ENCODE measurements at places on chromosomes 3 and 15.

DNA sequence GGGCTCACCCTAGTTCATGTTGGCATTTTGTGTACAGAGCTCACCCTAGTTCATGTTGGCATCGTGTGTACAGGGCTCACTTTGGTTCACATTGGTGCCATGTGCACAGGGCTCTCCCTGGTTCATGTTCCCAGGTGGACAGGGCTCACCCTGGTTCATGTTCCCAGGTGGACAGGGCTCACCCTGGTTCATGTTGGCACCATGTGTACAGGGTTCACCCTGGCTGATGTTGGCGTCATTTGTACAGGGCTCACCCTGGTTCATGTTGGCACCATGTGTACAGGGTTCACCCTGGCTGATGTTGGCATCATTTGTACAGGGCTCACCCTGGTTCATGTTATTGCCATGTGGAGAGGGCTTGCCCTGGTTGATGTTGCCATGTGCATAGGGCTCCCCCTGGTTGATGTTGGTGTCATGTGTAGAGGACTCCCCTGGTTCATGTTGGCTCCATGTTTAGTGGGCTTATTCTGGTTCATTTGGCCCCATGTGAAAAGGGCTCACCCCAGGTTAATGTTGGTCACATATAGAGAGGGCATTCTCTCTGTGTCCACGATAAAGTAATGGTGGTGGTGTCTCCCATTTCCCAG, 31.7 kb upstream of the NR2C2 start:
- no peak for DNase-seq

GRCh38 chr3:79521221-79521848, 246.5 kb downstream of the ROBO1 start:
- DNase-seq, result no peak

DNA sequence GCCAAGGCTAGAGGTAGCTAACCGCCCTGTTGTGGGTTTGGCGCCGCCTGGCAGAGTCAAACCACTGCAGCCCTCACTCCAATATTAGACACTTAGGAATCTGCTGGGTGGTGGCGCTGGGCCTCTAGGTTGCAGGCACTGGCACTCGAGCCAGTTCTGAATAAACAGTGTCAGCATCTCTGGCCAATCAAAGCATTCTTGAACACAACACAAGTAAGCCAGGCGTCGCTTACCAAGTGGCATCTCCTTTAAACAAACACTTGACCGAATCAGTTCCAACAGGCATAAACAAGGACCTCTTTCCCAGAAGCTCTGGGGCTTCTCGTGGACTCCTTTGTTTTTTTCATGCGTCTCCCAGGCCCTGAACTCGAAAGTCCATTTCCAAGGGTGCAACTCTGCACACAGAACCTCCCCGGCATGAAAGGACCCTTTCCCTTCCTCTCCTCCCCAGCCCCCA, 82.3 kb downstream of the LRIG1 start:
- no peak for DNase-seq

DNA sequence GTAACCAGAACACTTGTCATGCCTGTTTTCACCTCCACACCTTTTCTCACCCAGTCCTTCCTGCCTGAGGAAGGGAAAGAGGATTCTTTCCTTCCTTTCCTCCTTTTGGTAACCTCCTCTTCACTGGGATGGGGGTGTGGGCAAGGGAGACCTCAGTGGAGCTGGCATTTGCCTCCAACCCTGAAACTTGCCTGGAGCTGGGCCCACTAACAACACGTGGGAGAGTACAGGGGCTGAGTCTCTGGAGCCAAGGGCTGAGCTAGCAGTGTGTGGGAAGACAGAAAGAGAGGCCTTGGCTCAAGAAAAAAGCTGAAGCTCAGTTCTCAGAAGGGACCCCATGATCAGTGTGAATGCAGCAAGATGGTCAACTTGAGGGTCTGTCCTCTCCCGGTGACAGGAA, 86.6 kb upstream of the SLC6A11 start:
- no peak for DNase-seq

DNA sequence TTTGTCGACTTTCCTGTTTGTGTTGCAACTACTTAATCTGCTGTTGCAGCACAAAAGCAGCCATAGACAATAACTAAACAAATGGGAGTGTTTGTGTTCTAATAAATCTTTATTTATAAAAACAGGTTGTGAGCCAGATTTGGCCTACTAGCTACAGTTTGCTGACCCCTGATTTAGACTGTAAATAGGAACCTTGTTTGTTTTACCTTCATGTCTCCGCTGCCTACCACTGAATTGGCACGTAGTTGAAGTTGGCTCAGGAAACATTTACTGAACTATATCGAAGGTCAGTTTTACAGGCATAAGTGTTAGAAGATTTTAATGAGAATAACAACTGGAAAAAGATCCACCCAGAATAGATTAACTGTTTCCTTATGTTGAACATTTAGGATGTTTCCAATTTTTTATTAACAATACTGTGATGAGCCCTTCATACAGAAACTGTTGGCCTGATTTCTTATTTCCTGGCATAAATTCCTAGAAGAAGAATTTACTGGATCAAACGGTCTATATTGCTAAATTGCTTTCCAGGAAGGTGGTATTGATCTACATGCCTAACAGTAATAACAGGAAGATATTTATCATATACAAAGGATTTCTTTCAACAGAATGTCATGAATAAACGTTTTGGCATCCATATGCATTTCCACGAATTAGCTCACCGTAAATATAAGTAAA, 156.2 kb upstream of the NR2E3 start:
- DNase-seq, result no peak

- DNase-seq, result no peak
Measured at GRCh38 chr15:49748791-49749190, 127.9 kb downstream of the DTWD1 start.

GRCh38 chr15:40825661-40826422, 2.7 kb downstream of the PPP1R14D start:
- no peak for DNase-seq
